Neural crest cell (in vitro differentiated cells): ENCODE measurements at places on chromosomes 2 and 18. TPM values are rescaled to one million over a fixed set of nuclear protein-coding genes. Genes with fewer than 3 reads are reported as not detected.

DNA sequence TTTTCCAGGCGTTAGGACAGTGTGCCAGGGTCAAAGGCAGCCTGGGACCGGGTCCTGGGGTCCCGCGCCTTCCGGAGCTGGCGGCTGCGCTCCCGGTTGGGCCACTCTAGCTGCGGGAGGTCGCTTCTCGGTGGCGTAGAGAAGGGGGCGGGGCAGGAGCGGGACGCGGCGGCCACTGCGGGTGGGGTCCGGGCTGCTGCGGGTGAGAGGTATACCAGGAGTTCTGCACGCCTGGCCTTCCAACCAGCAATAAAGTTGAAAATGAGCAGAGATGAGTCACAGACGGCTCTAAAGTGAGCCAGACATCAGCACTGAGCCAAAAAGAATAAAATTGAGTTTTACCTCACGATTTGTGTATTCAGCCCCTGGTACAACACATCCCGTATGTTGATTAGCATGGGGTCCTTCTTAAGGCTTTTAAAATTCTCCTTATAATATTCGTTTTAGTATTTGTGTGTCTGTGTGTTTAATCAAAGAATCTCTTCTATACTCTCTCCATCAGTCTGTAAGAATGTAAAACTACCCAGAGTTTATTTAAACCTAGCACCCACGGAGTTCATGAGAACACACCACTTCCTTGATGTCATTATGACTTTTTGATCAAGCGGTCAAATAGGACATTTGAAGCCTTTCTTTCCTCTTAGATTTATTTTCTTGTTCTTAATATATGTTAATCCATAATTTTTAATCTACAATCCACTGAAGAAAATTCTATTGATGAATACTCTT, at the start of gene C1GALT1C1L:
Gene C1GALT1C1L (minus strand): TSS at position 108 of the 729 bp plus-strand sequence. CDS start 107 bp downstream, at position 1.
- peaks cover 10% of the 10 kb centered on the region for H3K36me3 ChIP-seq
- H3K27me3 ChIP-seq: no peaks in the 10 kb centered on the region
- no peaks in the 10 kb centered on the region for H3K4me1 ChIP-seq
- H3K4me3 ChIP-seq: no peak within 1 kb of the TSS

Gene CKAP2L
- total RNA-seq: 27.4 and 31.3 TPM in 2 replicates

DNA sequence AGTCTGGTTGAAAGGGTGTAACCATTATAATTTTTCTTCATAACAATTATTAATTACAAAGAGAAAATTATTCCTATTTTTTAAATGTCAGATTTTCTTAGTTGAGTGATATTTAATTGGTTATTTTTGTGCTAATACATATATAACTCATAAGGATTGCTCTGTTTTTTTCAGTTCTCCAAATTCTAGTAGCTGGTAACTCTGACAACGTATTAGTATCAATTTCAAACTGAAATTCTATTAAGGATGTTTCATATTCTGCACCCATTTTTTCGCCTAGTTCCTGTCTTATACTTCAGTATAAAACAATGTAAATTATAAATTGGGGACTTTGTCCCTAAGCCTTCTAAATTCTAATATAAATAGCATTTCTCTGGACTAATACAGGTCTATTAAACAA, 81.0 kb downstream of the R3HDM1 start:
- H3K4me1 ChIP-seq: no peaks in the 10 kb centered on the region
- H3K36me3 ChIP-seq: peaks cover 8% of the 10 kb centered on the region
- no peak overlapping the region for H3K27ac ChIP-seq
- no peak for DNase-seq
- no peaks in the 10 kb centered on the region for H3K27me3 ChIP-seq

DNA sequence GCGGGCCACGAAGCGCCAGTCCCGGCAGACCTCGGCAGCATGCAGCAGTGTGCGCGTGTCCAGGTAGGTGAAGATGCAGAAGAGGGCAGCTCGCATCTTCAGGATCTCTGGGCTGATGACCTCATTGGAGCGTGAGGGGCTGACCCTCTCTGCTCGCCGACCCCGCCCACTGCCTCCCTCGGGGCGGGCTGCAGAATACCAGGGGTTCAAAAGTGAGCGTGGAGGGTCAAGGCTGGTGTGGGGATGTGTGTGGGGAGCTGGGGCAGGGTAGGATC, 20.0 kb downstream of the FBXO41 start:
- peaks cover 9% of the 10 kb centered on the region for H3K36me3 ChIP-seq
- no peak for DNase-seq
- peaks cover 7% of the 10 kb centered on the region for H3K4me1 ChIP-seq
- H3K4me3 ChIP-seq: no peak overlapping the region
- peaks cover 29% of the 10 kb centered on the region for H3K27me3 ChIP-seq
- no peak overlapping the region for H3K27ac ChIP-seq

GRCh38 chr2:84878459-84878858, 2.4 kb downstream of the TRABD2A start:
- H3K27me3 ChIP-seq: peaks cover 85% of the 10 kb centered on the region
- H3K27ac ChIP-seq: no peak overlapping the region
- no peak overlapping the region for H3K4me3 ChIP-seq
- no peaks in the 10 kb centered on the region for H3K36me3 ChIP-seq
- DNase-seq: no peak
- peaks cover 28% of the 10 kb centered on the region for H3K4me1 ChIP-seq

Gene PFN4
- total RNA-seq: 1.3 and 1.7 TPM in 2 replicates

Gene FSIP2
- total RNA-seq: 8.0 and 10.1 TPM in 2 replicates

Gene CROCC2
- total RNA-seq: not detected in 2 replicates

- DNase-seq: no peak
- peak overlapping the region; percentile 57 for H3K4me3 ChIP-seq
- H3K27ac ChIP-seq: no peak overlapping the region
- H3K36me3 ChIP-seq: no peaks in the 10 kb centered on the region
- peaks cover 21% of the 10 kb centered on the region for H3K4me1 ChIP-seq
- peaks cover 25% of the 10 kb centered on the region for H3K27me3 ChIP-seq
These were observed 37.6 kb downstream of the PTPN18 start for GRCh38 chr2:130393318-130393910.

Gene SERPINB3
- total RNA-seq: not detected in 2 replicates
